ENCODE measurements at places on chromosomes 5 and 9.

DNA sequence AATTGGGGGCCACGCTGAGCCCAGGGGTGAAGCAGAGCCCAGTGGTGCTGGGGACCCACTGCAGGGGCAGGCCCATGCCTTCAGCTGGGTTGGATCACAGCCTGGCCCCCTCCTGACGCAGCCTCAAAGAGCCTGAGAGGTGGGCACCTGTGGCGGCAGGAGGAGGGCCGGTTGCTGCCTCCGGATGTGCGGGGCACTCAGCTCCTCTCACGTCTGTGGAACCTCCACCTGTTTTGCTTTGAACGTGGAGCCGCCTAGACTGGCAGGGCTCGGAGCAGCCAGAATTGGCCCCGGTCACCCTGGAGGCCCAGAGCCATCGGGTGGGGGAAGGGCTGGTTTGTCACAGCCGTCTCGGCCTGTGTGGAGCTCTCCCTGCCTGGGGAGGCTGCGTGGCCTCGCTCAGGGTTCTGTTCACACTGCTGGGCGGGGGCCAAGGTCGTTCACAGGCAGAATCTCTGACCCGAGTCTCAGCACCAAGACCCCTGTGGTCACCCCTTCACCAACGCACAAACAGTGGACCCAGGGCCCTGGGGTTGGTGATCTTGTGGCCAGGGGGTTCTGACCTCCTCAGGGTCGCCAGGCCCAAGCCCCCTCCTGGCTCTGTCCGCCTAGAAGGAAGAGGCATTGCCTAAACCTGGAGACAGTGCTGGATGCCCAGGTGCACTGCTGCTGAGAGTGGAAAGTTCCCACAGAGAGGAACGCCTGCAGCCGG, 9.2 kb upstream of the SLC9A3 start:
- no peak for DNase-seq

DNA sequence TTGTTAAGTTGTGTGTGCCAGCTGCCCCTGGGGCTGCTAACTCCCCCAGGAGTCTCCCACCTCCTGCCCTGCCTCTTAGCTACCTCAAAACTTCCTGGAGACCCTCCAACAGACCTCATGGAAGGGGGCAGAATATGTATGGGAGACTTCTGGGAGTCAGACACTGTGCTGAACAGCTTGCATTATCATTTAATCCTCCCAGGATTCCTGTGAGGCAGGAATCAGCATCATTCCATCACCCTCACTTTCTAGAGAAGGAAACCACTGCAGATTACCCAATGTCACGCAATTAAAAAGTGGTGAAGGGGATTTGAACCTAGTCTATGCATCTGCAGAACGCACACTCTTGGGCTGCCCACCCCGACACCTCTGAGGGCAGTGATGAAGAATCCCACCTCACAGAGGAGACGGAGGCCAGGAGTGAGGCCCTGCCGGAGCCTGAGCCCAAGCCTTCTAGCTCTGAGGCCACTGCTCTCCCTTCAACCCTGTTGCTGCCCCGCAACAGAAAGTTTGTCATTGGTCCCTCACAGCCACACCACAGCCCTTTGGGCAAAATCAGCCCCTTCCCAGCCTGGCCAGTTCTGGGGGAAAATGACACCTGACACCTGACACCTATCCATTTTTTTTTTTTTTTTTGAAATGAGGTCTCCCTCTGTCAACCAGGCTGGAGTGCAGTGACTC, 30.3 kb upstream of the IL17B start:
- no peak for DNase-seq

- no peak for DNase-seq
Observed at GRCh38 chr5:126640866-126641265, 40.1 kb downstream of the PHAX start.

GRCh38 chr9:80467632-80468031, 895.9 kb downstream of the TLE4 start:
- DNase-seq: no peak

DNA sequence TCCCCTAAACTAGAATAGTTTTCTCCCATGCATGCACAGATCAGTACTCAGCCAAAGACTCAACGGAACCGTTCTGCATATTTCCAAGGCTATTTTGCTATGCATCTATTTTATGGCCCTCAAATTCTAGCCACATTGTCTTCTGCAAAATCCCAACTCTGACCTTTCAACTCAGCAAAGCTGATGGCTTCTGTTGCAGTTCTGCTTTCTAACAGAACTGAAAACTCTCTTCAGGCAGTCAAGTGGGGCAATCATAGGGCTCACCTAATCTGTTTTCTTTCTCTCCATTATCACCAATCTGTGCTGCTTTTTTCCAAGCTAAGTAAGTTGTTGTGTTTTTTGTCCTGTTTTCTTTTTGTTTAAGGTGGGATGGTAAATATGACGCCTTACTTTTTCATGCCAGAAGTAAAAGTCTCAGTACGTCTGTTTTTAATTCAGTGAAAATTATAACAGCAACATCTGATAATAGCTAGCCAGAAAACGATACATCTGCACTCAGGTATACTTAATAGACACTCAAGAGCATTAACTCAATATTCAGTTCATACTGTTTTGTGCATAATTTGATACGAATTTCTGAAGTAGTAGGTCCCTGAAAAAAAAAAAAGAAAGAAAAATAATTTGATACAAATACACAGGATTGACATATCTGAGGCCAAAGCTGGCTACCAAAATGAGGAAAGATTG, 454.3 kb downstream of the TLE1 start:
- DNase-seq: no peak

DNA sequence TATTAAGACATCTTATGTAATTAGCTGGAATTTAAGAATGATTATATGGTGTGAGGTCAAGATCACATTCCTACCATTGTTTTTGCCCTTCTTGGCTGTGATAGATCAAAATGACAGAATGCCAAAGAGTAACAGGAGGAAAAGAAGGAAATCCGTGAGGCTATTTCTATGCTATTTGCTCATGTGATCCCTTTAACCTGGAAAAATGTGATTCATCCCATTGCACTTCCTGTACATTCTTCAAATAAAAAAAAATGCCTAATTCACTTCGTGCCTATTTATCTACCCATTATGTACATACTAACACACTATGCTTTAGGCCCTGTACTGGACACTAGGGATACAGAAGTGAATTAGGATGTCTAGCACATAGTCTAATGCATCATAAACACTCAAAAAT, 154.1 kb upstream of the PAPPA start:
- DNase-seq: no peak

DNA sequence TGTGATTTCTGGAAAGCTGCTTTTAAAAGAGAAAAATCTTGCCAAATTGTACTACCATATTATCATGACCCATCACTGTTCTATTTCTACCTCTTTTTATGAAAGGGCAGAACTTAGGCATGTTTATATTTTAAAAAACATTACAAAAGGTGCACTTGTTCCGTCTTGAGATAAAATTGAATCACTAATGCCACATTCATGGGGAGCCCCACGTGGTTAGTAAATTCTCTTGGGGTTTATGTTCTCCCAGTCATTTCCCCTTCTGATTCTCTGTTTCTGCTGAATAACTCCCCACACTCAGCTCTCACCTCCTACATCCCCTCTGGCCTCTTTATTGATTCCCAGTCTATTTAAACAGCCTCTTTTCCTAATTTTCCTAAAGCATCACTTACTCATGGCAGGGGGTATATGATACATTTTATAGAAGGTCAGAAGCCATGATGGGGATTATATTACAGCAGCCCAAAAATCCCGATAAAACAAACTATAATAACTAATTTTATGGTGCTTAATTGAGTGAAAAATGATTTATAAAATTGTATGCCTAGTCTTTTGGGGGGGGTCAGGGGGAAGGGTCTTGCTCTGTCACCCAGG, 19.7 kb upstream of the VLDLR start:
- no peak for DNase-seq

Measured in COLO829 (cell line).